ENCODE measurements at places on chromosomes 2 and 18. TPM values are rescaled to one million over a fixed set of nuclear protein-coding genes. Genes with fewer than 3 reads are reported as not detected.

The VPS4B gene
- 35.9 TPM for total RNA-seq

The EVX2 gene
- total RNA-seq: not detected

The EIF2B4 gene
- 18.6 TPM for total RNA-seq

The EGR4 gene
- total RNA-seq: not detected

The DGKD gene
- 32.5 TPM for total RNA-seq

The COL4A3 gene
- total RNA-seq: 44.4 TPM

The C2orf78 gene
- total RNA-seq: not detected

The SMYD1 gene
- 30.2 TPM for total RNA-seq
